ENCODE measurements at places on chromosomes 16 and 17.
A peak's percentile ranks its signal among the peaks of the same experiment; 100 is the strongest.

DNA sequence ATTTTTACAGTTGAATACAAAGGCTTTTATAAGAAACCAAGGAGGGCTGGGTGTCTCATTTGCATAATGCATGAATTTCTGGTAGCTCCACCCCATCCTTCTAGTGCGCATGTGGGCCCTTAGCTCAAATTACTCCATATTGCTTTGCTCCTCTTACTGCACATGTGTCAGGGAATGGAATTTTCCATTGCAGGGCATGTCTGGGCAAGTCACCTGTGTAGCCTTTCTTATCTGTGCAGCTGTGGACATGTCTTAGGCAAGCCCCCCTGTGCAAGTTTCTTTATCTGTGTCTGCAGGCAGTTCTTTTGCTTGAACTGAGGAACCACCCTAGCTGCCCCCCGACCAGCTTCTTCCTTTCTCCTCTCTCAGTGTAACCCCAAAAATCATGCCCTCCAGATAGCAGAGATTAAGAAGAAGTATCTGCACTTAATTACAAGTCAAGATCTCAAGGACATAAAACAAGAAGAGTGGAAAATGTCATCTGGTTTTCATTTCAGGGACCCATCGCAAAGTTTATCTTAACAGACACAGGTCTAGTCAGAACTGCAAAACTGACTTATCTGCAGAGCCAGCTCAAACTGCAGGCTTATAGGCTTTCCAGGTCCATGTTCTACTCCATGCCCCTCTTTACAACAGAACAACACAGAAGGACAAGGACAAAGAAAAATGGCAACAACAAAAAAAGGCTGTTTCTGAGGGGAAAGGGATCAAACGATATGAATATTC, 137.9 kb upstream of the HS3ST4 start:
- DNase-seq, result no peak

DNA sequence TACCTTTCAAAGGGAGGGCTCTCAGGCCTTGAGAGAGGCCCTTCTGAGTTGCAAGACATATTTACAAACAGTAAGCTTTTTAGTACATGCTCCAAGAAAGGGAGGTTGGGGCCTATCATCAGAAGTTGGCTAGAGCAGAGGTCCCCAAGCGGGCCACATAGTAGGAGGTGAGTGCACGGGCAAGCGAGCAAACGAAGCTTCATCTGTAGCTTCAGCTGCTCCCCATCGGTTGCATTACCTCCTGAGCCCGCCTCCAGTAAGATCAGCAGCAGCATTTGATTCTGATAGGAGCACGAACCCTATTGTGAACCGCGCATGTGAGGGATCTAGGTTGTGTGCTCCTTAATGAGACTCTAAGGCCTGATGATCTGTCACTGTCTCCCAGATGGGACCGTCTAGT, 26.2 kb downstream of the PRDM7 start:
- DNase-seq, result no peak

- DNase-seq, result no peak
These were observed 11.2 kb upstream of the TMEM208 start for GRCh38 chr16:67215706-67216105.

- no peak for DNase-seq
These were observed 64.7 kb downstream of the CDK12 start for GRCh38 chr17:39525801-39526506.

GRCh38 chr16:11253009-11253994, 2.7 kb downstream of the SOCS1 start:
- DNase-seq, result no peak

DNA sequence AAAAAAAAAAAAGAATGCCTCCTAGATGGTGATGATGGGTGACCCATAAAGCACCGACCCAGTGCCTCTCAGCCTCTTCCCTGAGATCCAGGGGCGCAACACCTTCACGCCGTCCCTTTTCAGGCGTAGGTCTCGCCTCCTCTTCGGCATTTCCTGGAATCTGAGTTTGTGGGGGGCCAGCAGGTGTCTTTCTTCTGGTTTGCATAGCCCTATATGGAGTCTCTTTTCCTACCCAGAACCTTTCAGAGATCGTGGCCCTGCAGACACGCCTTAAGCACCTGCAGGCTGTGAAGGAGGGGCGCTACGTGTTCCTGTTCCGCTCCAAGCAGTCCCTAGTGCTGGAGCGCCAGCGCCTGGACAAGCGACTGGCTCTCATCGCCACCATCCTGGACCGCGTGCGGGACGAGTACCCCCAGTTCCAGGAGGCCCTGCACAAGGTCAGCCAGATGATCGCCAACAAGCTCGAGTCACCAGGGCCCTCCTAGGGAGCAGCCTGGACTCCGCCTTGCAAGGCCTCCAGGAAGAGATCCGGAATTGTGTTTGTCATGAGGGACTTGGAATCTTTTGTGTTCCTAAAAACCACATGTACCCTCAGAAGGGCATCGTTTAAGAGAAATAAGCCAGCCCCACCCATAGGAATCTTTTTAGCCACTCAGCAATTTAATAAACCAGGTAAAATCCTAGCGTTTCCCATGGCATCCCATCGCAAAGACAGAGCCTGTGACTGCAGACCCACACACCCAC, 1.9 kb upstream of the GAA start:
- DNase-seq, result no peak

DNA sequence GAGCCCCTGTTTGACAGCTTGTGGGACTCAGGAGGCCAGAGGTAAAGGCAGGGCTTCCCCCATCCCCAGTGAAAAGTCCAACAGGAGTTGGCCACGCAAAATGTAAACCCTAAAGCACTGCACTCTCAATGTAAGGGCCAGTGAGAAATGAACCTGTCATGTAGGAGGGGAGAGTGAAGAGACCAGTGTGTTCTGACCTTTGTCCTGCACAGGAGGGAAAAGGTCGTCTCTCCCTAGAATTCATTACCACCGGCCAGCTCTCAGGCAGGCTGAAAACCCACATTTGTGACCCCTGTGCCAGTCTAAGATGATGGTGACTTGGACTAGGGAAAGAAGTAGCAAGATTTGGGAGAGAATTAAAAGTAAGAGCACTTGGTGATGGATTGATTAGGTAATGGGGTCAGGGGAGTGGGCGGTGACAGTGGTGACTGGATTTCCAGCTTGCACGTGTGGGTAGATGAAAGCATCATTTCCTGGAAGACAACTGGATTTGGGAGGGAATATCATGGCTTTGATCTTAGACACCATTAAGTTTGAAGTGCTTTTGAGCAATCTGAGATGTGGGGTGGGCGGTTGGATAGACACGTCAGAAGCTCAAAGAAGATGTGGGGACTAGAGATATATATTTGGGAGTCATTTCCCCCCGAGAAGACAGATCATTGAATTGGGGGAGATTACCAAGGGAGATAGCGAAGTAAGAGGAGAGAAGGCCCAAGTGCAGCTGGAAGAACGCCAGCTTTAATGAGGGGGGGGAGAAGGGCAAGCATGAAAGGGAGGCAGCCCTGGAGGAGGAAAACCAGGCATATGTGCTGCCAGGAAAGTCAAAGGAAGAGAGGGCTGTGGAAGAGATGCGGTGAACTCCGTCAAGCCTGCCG, 119.5 kb downstream of the NTN1 start:
- DNase-seq, result no peak

- DNase-seq, result no peak
These were observed 178.0 kb upstream of the IRX6 start for GRCh38 chr16:55145771-55146603.

DNA sequence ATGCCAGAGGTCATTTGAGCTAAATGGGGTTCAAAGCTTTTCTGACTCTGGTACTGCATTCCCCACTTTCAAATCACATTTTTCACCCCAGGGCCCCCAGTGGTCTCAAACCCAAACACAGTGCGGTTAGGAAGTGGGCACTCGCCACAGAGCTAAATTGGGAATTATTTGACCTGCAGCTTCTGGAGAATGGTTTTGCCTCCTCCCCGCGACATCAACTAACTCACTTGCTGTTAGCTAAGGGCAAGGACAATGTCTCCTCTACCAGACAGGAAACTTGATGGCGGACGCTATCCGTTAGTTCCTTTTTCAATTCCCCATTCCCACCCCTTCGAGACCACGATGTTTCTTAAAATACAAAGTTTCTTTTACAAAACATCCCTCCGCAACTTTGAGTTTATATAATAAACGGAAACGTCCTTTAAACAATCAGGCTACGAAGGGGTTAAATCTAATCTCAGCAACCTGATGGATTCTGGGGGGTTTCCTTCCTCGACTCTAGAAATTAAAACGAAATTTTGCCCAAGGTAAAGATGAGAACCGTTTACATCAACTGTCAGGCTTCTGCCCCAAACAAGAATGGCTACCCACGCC, 500 bp upstream of the KAT7 start:
- DNase-seq, result no peak

GRCh38 chr17:80855948-80856862, 135.4 kb upstream of the CHMP6 start:
- no peak for DNase-seq

DNA sequence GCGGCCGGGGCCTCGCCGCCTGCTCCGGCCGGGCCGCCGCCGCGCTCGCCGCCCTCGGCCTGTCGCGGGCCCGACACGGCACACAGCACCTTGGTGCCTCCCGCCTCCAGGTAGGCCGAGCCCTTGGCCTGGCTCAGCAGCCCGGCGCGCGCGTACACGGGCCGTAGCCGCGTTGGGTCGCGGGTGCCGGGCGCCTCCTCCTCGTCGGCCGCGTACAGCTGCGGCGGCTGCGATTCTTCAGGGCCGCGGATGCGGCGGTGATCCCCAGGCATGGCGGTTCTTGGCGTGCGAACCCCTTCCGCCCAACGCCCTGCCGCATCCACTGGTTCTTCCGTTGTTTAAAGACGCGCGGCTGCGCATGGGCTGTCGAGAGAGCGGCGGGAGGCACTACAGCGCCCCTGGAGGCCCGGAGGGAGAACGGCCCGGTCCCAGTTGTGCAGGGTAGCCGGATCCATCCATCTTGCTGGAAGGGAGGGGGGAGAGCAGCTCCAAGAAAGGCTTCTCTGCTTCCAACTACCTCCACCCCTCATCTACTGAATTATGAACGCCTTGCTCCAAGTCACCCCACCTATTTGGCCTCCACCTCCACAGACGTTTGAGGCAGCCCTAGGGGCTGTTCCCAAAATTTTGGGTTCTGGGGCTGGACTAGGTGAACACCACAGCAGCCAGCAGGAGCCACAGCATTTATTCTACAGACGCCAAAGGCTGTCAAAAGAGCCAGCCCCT, at the start of gene EXOSC6:
TSS of gene EXOSC6 (minus strand) at position 312 of the 726 bp plus-strand sequence. CDS start at position 272, 40 bp downstream.
- peak; percentile 90 for DNase-seq

DNA sequence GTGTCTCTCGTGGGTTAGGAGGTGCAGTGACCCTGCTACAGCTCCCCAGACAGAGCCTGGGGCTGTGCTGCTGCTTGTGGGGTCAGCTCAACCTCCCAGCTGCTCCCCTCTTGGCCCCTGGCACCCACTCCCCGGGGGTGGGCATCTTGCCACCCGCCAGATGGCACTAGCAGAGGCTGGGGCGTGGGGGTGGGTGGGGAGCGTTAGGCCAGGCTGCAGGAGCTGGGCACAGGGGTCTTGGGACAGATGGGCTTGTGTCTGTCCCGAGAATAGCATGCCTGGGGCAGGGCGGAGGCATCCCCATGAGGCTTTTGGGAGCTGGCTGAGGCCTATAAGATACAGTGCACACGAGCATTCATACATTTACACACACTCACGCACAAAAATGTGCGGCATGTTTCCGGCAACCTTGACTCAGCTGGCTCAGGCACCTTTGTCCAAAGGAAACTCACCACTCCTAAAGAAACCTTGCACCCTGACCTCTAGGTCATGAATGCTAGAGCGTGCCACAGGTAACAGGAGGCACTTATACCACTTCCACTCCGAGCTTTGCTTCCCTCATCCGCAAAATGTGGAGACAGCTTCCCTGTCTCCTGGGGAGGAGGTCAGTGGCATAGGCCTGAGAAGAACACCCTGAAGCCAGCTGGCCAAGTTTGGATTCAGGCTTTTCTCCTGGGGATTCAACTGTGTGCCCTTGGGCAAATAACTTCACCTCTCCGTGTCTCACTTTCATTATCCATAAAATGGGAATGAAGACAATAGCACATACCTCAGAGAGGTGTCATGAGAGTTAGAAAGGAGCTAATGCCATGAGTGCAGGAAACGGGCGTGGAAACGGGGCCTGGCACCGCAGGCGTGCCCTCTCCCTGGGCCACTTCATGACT, 78.9 kb upstream of the LHX1 start:
- DNase-seq, result no peak

DNA sequence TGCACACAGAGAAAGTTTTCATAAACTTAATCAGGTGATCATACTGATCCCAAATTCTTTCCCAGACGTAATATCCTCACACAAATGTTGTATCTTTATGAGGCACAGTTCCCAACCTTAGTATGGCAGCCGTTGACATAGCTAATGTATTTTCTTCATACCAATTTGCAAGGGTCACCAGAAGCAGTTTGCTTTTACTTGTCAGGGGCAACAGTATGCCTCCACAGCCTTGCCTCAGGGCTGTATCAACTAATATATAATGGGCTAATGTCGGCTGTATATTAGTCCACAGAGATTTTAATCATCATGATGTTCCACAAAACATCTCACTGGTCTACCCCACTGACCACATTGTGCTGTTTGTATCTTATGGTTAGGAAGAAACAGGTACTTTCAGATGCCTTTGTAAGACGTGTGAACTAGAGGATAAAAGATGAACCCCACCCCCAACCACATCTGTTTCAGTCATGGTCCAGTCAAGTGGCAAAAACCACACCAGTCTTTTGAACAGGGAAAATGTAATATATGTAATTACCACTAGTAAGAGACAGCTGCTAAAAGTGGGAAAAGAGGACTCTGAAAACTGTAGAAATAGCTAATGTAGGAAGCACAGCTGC, 55.2 kb downstream of the GAN start:
- no peak for DNase-seq

Data from anterior cingulate cortex (tissue), 58 donors.